ENCODE measurements at places on chromosomes 12 and 14. TPM values are rescaled to one million over a fixed set of nuclear protein-coding genes. Genes with fewer than 3 reads are reported as not detected.

- no peak for DNase-seq
Observed at GRCh38 chr12:2092890-2093289, 40.1 kb downstream of the CACNA1C start.

DNA sequence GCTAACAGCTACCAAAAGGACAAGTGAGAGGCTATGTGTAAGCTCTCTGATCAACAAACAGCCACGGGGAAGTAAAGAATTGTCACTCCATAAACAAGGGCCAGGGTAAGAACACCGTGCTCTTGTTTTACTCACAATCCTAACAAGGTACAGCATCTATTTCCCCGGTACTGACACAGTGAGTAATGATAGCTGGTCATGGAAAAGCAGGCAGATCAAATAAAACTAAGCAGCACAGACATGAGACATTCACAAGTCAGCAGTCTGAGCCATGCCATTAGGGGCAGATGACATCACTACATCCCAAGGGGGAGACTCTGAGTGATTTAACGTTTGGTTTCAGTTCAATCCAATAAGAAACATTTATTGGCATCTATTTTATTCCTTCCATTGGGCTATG lies 54.4 kb downstream of the ARL6IP4 start:
- no peak for DNase-seq

Gene IGF1
- total RNA-seq: 0.42 TPM

GRCh38 chr12:122845865-122846621 lies 10.8 kb downstream of the HIP1R start:
- no peak for DNase-seq

Gene LALBA
- total RNA-seq: not detected

Gene SLC17A8
- not detected for total RNA-seq

DNA sequence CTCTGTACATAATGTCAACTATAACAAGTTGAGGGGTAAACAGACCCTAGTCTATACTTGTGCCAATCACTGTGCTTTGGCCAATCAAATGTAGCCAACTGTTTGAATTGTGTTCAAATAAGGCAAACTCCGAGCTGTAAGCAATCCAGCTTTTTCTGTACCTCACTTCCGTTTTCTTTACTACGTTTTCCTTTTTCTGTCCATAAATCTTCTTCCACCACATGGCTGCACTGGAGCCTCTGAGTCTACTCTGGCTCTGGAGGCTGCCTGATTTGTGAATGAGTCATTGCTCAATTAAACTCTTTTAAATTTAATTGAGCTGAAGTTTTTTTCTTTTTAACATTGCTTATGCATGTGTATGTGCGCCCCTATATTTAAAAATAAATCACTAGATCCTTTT lies 29.7 kb downstream of the CLEC1A start:
- DNase-seq: no peak

DNA sequence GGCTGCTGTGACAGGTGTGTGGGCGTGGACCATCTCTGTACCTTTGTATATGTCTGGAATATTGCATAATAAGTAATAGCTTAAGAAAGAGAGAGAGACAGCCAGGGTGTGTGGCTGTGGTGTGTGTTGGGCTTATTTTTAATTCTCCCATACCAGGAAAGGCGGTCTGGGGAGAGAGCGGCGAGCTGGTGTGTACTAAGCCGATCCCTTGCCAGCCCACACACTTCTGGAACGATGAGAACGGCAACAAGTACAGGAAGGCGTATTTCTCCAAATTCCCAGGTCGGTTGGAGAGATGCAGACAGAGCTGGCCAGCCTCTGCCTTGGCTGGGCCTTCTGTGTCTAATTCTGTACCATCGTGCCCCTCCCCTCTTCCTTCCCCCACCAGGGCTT lies 63.9 kb downstream of the AACS start:
- no peak for DNase-seq

Gene SMIM41
- total RNA-seq: not detected

DNA sequence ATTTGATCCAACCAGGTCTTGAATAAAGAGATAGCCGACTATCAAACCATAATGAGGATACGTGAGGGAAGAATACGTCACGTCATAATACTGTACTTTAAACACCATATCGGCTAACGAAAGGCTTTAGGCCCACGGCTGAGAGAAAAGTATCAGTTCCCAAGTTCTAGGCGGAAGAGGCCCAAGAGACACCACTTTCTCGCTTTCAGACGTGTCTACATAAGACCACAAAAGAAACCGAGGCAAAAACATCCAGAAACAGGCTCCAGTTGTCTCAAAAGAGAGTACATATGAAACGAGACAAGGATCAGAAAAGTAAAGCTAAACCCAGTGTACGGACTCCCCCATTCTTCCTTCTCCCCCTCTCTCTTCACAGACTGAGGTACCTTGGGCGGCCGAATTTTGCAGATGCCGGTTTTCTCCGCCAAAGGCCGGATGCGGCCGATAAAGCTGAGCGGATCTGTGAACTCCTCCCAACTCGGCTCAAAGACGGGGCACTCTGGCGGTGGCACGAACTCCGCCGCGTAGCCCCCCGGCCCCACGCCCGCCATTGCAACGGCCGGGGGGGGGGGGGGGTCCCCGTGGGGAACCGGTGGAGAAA lies 479 bp downstream of the KDM5A start:
- no peak for DNase-seq

DNA sequence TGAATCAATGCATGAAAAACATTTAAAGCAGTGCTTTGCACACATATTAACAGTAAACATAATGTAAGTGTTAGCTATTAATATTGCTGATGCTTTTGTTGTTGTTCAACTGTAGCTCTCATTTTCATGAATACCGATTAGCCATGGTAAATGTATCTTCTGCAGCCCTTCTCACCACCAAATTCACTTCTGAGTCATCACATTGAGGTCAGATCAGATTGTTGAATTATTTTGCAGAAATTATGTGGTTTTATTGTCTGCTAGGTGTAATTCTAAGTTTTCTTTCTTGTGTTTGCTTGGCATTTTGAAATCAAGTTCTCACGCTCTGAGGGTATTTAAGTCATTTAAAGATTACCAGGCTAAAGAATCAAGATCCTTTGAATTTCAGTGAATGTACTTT lies 74.6 kb downstream of the AKAP6 start:
- no peak for DNase-seq

GRCh38 chr14:49816844-49817243 lies 35.7 kb downstream of the NEMF start:
- DNase-seq: no peak

Gene GPR135
- total RNA-seq: 3.9 TPM

GRCh38 chr12:67035121-67035520 lies 234.0 kb upstream of the CAND1 start:
- no peak for DNase-seq

DNA sequence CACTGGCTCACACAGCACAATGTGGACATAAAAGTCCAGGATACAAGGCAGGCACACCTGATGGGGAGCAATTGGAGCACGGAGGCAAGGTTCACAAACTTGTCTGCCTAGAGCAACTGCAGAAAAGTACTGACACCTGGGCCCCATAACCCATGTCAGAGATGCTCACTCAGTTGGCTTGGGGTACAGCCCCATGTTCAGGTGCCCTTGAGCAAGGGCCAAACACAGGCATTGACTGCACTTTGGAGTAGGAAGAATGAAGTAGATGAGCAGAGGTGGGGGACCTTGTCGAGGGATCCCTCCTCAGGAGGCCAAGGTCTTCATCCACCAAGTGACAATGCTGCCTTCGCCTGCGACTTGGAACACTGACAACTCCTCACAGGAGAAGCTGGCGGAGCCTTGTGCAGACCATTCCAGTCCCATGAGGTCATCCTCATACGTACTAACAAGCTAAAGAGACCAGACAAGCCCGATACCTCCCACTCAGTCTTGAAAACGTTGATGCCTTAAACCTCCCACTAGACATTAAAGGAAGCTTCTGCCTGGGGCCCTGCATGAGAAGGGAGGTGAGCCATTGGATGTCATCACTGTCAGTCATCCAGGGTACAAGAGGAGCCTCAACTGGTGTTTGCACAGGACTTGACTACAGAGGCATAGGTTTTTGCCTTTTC lies 42.5 kb upstream of the C14orf180 start:
- DNase-seq: peak; percentile 12

GRCh38 chr12:15146585-15146984 lies 74.6 kb downstream of the RERG start:
- no peak for DNase-seq

- DNase-seq: no peak
Observed at GRCh38 chr12:93743999-93744689, 67.0 kb downstream of the CRADD start.

Gene BCL2L14
- total RNA-seq: 0.30 TPM
